Fibroblast of skin of left biceps (primary cell): ENCODE measurements at places on chromosomes 1 and 21.

DNA sequence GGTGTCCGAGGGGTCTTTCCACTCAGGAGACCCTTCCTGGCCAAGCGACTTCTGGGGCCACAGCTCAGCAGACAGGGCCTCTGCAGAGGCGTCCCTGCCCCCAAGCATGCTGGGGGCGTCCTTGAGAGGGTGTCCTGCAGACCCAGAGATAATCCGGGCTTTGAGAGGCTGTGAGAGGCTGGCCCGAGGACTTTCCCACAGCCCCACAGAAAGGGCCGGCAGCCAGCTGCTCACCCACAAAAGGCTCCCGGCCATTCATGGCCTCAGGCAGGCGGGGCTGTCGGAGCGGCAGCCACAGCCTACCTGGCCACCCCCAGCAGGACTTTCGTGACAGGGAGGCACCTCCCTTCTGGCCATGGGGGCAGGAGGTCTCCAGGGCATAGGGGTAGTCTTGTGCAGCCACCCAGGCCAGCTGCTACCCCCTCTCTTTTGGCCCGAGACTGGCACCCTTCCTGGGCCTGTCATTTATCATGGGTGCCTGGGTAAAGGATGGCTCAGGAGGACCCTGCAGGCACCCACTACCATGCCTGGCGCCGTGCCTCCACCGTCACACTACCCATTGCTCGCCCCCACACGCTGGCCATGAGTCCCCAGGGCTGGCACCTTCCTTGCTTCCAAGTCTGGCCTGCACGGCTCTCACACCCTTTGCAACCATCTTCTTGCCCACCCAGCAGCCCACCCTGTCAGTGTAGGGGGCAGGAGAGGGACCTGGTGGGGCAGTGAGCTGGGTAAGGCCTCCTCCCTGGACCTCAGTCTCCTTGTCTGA is 11.1 kb upstream of the TNFRSF14 start:
- no peak for DNase-seq

- DNase-seq = no peak
Observed at GRCh38 chr1:216422821-216423520, at the start of gene USH2A. Gene USH2A, minus strand, starts transcription at chr1:216423448. Its CDS starts 1,112 bp downstream, at chr1:216422336.

- no peak for DNase-seq
Observed at GRCh38 chr1:182172699-182173098, 111.2 kb upstream of the ZNF648 start.

DNA sequence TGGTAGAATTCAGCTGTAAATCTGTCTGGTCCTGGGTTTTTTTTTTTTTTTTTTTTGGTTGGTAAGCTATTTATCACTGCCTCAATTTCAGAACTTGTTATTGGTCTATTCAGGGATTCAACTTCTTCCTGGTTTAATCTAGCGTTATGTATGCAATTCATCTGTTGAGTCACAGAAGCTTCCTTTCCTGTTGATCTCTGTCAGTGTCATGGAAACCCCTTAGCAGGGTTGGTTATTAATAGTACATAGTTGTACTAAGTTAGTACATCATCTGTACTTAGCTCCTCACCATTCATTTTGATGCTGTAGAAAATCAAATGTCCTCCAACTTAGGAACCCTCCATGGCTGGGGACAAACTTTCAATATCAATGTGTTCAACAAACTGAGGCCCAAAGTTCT is 51.0 kb upstream of the BARHL2 start:
- no peak for DNase-seq

- no peak for DNase-seq
Observed at GRCh38 chr21:34801519-34802132, 132.8 kb downstream of the CLIC6 start.

- no peak for DNase-seq
Observed at GRCh38 chr1:59714966-59715365, 99.8 kb upstream of the HOOK1 start.

GRCh38 chr1:17212009-17212408 is 7.1 kb downstream of the PADI1 start:
- no peak for DNase-seq

GRCh38 chr1:153535242-153536011 is at the start of gene S100A6:
Gene S100A6, minus strand, starts transcription at chr1:153535991. Its CDS starts 652 bp downstream, at chr1:153535339.
- no peak for DNase-seq

DNA sequence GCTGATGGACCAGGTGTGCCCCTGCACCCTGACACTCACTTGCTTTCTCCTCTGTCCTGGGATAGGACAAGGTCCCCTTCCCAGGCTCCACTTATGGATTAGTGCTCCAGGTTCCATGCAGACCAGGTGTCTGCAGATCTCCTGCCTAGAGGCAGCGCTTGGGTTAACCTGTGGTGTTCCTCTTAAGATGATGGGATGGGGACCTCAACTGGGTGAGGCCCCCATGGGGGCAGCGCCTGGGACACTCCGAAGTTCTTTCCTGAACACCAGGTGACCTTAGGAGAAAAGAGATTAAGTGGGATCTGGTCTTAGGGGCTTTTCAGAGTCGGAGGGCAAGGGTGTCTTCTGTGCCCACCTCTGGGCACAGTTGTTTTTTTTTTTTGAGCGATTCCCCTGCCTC is 21.2 kb downstream of the TNNT2 start:
- no peak for DNase-seq

DNA sequence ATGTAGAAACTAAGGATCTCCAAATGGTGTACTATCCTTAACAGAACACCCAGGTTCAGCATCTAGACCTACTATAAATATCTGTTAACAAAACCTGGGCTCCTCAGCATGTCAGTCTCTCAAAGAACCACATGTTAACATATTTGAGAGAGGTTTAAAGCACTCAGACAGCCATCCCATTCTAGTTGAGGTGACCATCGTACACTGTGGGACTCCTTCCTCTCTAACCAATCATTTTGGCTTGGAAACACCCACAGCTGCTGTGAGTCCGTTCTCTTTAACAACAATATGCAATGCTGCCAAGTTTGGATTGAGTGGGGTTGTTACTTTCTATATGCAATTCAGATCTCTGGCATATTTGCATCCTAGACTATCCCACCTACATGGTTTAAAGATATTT is 105.8 kb downstream of the MRPL39 start:
- no peak for DNase-seq

- DNase-seq = no peak
Observed at GRCh38 chr1:95561346-95561745, 327.3 kb downstream of the RWDD3 start.

GRCh38 chr21:24671901-24672300 is 935.4 kb downstream of the MRPL39 start:
- DNase-seq = no peak

DNA sequence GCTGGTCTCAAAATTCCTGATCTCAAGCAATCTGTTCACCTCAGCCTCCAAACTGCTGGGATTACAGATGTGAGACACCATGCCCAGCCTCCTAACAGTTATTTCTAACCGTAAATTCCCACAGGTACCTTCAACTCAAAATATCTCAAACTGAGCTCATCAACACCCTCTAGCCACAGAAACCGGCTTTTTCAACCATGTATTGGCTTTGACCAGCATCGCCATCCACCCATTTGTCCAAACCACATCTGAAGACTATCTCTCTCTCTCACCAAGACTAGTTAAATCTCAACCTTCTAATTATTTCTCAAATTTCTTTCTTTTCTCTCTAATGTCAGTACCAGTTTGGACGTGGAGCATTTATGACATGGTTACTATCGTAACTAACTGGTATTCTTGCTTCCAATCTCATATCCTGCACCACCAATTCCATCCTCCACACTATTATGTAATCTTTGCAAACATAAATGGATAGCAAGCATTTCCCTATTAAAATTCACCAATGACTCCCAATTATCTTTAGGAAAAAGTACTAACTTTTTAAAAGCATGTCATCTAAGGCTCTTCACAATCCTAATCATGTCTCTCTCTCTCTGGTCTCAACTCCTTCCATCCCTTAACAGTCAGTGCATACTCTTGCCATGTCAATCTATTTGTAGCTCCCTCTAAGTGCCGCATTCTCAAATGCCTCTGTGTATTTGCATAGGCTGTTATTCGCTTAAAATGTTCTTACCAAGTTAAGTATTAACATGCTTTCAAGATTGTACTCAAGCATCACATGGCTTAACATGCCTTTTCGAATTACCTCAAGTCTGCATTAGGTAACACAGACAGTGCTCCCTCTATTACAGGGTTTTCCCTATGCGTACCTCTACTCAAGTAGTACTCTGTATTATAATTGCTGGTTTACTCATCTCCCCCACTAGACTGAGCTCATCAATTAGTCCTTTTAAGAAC is 18.1 kb downstream of the RSBN1 start:
- no peak for DNase-seq

DNA sequence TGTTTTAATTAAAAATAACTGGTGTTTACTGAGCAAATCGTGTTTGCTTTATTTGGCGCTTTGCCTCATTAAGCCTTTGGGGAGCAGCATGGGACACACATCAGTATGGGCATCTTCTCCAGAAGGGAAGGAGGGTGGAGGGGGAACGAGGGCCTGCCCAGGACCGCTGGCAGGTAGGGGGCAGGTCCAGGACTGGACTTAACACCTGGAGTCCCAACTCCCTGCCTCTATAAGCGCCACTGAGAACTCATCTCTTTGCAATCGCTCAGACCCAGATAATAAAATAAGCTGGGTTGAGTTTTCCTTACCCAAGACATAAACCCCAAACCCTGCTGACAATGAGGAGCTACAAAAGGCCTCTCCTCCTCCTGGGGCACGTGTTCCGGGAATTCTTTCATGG is 15.1 kb downstream of the ABCG1 start:
- DNase-seq = no peak

GRCh38 chr21:42561762-42562650 is 48.4 kb downstream of the SLC37A1 start:
- DNase-seq = no peak

GRCh38 chr1:26295194-26296138 is 11.0 kb downstream of the UBXN11 start:
- no peak for DNase-seq

DNA sequence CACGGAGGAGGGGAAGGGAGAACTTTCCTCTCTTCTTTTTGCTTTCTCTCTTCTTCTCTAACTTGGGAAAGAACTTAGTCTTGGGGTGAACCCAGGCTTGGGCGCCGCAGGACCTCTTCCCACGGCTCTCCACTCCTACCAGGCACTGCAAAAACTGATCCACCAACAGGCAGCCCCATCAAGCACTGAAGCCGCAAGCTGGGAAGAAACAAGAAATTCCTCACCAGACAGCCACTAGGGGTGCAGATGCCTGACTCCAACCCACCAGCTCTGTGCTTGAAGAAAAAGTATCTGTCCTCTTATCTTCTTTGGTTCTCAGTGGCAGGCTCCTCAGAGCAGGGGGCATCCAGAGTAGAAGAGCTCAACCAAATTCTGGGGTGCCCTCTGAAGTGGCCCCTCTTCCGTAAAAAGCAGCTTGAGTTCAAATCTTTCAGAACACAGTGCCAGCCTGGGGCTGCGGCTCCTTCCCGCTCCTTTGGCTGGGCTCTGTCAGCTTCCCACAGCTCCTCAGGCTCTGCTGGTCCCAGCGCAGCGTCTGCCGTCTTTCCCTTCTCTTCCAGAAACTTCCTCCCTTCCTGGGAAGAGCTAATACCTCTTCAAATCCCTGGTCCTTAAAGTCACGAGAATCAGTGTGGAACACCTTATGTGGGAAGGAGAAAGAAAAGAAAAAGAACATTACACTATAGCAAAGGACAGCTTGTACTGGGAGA is 2.4 kb downstream of the SLC41A1 start:
- DNase-seq = no peak

GRCh38 chr1:233569636-233570035 is 44.3 kb upstream of the KCNK1 start:
- peak; percentile 10 for DNase-seq

DNA sequence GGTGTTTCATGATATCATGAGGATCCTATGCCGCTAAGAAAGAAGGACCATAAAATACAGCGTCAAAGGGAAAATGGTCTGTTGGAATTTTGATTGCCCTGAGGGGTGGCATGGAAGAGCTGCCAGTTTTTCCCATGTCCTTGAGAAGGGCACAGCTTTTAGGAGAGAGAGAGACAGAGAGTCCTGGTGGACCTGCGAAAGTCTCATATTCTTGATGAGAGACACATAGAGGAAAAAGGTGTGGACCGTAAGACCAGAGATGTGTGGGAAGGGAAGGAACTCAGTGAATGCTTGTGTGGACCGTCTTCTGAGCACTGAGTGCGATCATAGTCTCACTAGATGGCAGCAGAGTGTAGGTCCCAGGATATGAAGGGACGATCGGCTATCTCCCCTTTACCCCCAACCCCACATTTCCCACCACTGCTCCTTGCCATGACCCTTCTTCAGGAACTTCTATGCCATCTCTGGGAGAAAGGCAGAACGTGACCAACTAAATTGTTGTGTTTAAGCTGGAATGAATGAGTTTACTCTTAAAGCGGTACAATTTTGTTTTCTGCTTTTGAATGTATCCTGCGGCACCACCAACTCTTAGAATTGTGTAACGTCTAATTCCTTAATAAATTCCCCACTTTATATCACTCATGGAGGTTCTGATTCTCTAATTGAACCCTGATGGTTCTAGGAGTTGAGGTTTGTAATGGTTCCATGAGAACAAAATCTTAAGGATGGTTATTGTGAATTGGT is 117.7 kb downstream of the CTH start:
- DNase-seq = no peak

DNA sequence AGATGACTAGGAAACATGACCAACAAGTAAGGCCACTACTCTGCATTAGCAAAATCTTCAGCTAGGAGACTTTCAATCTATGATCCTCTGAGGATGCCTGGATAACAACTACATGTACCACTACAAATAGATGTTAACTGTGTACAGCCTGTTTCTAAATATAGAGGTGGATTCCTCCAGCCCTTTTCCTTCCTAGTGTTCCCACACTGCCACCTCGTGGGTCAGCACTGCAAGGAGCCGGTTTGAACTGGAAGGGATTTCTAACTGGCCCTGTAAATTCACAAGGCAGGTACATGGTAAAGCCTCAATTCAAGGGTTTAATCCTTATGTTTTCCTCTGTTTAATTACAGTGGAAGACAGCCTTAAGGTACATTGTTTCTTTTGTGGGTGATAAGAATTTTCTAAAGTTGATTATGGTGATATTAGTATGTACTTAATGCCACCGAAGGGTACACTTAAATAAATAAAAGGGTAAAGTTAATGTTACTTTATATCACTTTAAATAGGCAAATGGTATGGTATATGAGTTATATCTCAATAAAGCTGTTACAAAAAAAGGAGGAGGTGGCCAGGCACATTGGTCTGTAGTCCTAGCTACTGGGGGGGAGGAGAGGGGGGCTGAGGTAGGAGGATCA is 14.4 kb downstream of the SMYD3 start:
- peak; percentile 36 for DNase-seq

DNA sequence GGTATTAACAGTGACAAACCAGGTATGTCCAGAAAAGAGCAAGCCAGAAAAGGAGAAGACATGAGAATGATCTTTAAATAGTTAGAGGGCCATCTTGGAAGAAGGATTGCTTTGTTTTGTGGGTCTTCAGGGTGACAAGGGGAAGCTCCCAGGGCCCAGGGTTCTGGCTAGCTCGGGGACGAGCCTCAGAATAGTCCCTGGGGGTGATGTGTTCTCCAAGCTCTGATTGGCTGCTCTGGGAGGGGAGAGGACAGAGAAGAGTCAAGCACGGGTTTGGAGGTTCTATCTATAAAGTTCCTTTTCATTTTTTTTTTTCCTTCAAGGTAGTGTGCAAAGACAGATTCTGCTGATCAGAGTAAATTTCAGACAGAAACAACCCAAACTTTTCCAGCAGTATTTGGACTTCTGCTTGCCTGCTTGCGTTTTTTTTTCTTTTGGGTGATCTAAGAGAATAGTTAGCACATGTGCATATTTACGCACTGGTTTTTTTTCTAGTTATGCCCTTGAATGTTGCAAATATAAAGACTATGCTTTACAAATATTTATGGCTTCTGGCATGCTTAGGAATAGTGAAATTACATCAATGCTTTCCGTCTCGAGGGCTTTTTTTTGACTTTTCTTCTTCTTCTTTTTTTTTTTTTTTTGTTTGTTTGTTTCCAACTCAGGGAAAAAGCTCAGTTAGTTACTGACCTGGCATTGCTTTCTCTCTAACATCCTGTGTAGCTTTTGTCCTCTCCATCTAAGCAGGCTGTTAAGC is 59.7 kb downstream of the ROR1 start:
- DNase-seq = no peak
